Stomach (tissue), 19 donors: ENCODE measurements at places on chromosomes 13 and 19. TPM values are rescaled to one million over a fixed set of nuclear protein-coding genes. Genes with fewer than 3 reads are reported as not detected.
A peak's percentile ranks its signal among the peaks of the same experiment; 100 is the strongest.

TEX30 gene
- polyA plus RNA-seq: 8.6 TPM

GRCh38 chr19:8017808-8018207, 12.4 kb upstream of the ELAVL1 start:
- H3K4me1 ChIP-seq: no peaks in the 10 kb centered on the region
- no peak overlapping the region for H3K27ac ChIP-seq
- no peak overlapping the region for H3K4me3 ChIP-seq
- no peaks in the 10 kb centered on the region for H3K27me3 ChIP-seq

DNA sequence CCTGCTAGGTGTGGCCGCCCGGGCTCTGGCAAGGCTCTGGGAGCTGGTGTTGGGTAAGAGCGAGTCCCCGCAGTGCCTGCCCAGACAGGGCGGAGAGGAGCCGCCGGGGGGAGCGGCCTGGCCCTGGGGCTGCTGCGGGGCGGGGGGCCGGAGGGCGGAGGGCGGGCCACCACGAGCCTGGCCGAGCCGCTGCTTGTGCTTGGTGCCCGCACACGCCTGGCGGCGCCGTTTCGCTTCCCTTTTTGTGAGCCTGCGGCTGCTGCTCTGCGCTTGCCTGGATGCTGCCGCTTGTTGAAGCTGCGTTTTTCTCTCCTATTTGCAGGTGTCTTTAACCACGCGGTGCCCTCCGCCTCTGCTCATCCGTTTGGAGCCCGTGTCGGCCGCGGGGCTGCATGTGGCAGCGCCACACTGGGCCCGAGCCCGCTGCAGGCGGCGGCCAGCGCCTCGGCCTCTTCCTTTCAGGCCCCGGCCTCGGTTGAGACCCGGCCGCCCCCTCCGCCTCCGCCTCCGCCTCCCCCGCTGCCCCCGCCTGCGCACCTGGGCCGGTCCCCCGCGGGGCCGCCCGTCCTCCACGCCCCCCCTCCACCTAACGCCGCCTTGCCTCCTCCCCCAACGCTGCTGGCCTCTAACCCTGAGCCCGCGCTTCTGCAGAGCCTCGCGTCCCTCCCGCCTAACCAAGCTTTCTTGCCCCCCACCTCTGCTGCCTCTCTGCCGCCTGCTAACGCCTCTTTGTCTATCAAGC, 8.5 kb downstream of the PLEKHJ1 start:
- H3K4me1 ChIP-seq: no peaks in the 10 kb centered on the region
- H3K27ac ChIP-seq: no peak overlapping the region
- DNase-seq: no peak
- H3K36me3 ChIP-seq: peaks cover 100% of the 10 kb centered on the region
- no peak overlapping the region for H3K4me3 ChIP-seq
- H3K27me3 ChIP-seq: no peaks in the 10 kb centered on the region

DNA sequence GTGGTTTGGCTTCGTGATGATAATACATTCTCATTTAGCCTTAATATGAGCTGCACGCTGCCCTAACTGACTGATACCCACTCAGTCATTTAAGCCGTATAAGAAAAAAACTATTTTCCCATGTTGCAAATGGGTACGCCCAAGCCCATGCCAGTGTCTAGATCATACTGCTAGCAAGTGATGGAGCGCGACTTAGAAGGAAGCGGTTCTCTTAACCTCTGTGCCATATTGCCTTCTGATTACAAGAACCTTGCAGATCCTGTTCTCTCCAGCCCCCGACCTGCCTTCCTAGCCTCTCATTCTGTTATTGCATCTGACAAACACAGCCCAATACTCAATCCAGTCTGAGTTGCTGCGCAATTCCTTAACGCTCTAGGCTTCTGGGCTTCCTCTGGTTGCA, 603 bp downstream of the GPALPP1 start:
- no peaks in the 10 kb centered on the region for H3K27me3 ChIP-seq

DNA sequence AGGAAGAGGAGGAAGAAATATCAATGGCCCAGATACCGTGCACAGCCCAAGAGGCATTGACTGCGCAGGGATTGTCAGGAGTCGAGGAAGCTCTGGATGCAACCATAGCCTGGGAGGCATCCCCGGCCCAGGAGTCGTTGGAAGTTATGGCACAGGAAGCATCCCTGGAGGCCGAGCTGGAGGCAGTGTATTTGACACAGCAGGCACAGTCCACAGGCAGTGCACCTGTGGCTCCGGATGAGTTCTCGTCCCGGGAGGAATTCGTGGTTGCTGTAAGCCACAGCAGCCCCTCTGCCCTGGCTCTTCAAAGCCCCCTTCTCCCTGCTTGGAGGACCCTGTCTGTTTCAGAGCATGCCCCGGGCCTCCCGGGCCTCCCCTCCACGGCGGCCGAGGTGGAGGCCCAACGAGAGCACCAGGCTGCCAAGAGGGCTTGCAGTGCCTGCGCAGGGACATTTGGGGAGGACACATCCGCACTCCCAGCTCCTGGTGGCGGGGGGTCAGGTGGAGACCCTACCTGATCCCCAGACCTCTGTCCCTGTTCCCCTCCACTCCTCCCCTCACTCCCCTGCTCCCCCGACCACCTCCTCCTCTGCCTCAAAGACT, 36.0 kb downstream of the KEAP1 start:
- H3K36me3 ChIP-seq: peaks cover 11% of the 10 kb centered on the region
- H3K27ac ChIP-seq: no peak overlapping the region
- H3K4me3 ChIP-seq: no peak overlapping the region
- no peaks in the 10 kb centered on the region for H3K27me3 ChIP-seq

DNA sequence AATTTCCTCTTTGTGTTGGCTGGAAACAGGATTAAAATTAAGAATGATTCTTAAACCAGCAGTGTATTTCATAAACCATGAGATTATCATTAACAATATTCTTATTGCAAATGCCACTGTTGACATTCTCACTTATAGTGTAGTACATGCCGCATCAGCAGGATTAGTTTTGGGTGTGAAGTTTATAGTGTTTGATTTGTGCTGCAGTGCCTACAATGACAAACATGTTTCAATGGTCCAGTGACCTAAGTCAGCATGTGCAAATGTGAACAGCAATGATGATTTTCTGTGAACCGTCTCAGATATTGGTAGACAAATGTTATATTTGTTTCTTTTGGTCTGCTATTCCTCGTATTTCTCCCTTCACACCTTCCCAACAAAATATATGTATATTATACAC, 49.8 kb upstream of the TDRD3 start:
- H3K27ac ChIP-seq: no peak overlapping the region
- no peak overlapping the region for H3K4me3 ChIP-seq
- H3K27me3 ChIP-seq: no peaks in the 10 kb centered on the region
- DNase-seq: no peak

DNA sequence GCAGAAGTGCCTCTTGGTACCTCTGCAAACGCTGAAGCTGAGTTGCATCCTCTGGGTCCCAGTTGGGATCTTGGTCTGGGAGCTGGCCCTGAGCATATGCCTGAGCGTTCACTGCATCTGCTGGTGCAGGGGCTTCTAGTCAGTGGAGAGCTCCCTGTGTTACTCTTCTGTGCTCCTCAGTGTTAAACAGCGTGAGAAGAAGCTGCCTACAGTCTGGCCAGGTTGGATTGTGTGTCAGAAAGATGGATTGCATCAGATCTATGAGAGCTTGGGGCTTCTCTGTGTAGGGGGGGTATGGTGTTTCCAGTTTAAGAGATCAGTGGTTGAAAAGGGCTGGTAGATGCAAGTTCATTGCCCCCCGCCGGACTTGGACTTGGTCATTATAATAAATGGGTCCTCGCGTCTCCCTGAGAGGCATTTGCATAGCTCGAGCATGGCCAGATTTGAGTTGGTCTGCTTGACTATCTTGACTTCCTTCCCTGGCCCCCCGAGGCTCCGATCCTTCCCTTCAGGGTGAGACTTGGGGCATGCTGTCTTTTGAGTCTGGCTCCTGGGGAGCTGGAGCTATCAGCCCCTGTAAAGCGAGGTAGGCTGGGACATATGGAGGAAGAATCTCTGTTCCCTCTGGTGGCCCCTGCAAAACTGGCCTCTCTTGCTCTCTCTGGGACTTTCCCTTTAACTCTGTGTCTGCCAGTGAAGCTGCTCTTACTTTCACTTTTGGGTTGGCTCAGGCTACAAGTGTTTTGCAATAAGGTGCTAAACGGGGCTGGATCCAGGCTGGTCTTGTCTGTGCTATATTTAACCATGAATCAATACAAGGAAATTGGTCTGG, 52.9 kb downstream of the OR10H4 start:
- peak overlapping the region; percentile 38 for H3K4me3 ChIP-seq
- no peaks in the 10 kb centered on the region for H3K27me3 ChIP-seq
- no peaks in the 10 kb centered on the region for H3K36me3 ChIP-seq
- peak overlapping the region; percentile 39 for H3K27ac ChIP-seq
- peak; percentile 79 for DNase-seq
